Left cardiac atrium (tissue), 4 donors: ENCODE measurements at places on chromosomes 6 and 20. TPM values are rescaled to one million over a fixed set of nuclear protein-coding genes. Genes with fewer than 3 reads are reported as not detected.
A peak's percentile ranks its signal among the peaks of the same experiment; 100 is the strongest.

DNA sequence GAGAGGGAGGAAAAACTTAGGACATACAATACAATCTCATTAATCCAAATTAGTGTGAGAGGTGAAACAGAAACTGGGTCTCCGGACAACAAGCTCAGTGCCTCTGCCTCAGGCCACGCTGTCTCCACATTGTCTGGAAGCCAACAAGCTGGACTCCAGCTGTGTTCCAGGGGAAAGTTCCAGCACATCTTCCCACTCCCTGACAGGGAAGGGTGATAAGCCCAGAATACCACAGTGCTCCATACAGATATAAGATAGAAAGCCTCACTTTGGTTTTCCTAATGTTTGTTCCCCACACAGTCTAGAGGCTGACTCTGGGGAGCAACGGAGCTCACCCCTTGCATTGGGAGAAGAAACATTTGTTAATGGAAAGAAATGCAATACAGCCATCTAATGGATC is 117.1 kb upstream of the SPTLC3 start:
- DNase-seq = no peak

DNA sequence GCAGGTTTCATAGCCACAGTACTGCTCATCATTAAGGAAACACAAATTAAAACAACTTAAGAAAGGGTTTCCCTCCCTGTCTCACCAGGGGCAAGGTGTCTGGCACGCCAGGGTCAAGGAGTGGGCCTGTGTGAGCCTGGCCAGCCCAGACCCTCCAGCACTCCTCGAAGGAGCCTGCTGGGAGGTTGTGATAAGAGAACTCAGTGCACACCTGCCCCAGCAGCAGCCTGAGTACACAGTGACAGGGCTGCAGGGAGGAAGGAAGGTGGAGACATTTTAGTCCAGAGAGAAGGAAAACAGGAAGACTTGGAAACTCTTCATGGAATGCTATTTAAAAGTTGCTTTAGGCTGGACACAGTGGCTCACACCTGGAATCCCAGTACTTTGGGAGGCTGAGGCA is 14.1 kb downstream of the NINL start:
- DNase-seq = no peak

- DNase-seq = no peak
Measured at GRCh38 chr6:44869321-44869897, 458.7 kb upstream of the RUNX2 start.

DNA sequence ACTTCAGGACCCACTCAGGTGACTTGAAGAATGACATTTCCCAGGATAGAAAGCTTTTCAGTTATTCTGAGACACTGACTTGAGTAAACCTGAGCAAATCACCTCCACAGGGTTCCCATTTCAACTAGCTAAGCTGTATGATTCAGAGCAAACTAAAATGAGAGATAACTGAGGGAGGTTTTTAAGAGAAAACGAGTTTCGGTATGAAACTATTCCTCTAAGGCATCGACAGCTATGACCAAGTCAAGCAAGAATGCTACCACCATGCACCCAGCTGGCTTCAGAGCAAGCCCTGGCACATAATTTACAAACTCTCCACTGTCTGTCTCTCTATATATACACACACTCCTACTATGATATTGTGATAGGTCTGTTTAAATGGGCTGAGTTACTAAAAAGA is 75.4 kb downstream of the PERP start:
- no peak for DNase-seq

DNA sequence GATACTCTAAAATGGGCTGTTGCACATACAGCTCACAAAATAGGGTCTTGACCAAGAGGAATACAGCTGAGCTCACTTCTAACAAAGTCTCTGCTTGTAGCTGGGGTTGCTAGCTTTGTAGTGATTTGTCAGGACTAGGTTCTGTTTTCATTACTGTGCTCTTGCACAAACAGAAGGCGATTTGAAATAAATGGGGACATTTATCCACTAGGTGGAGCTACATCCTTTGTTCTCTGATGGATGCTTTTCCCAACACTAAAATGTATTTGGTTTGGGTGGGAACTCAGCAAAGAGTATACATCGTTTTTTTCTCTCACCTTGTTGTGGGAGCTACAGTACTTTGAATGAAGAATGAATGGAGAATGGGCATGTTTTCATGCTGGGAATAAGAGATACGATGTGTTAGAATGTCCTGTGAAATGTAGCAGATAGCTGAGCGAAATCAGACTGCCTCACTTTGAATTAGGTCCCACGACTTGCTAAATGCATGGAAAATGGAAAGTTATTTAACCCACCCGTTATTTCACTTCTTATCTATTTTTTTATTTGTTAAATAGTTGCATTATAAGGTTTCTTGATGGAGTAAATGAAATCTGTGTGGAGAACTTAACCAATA is 494.7 kb upstream of the MAP3K7 start:
- no peak for DNase-seq

DNA sequence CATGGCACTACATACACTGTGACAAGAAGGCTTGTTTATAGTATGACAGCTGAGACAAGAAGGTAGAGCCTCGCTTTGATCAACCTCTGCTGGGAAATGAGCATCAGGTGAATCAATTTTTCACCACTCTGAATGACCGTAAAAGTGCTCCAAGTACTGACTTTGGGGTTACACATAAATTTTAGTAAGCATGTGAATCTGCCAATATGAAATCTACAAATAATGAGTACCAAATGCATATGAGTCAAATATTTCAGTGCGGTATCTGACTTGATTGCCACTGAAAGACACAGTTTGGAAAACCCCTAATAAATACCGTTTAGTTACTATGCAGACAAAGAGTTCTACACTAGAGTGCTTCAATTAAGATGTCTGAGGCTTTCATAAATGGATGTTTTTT is 77.8 kb downstream of the ATG5 start:
- no peak for DNase-seq

DNA sequence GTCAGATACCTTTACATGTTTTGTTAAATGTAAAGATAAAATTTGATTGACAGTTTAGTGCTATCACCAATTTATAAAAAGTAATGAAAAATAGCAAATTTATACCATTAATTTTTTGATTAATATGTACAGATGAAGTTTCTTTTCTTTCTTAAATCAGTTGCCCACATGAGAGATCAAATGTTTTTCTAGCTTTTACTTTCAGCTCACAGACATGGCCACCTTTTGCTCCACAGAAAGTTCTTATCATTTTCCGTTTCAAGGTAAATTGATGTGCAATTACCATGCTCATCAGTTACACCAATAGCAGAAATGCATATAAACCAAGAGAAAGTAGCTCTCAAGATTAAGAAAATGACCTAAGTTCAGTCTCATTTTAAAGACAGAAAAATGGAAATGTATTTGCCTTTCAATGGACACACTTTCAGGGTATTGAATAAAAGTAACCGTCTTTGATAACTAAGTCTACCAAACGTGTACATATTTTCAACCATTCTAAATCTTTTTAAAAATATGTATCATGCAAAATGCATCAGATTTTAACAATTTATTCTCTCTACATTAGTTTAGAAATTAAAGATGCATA is 16.6 kb upstream of the EXOC2 start:
- no peak for DNase-seq

- no peak for DNase-seq
Measured at GRCh38 chr6:48087448-48087847, 23.5 kb downstream of the PTCHD4 start.

GRCh38 chr20:54772893-54773642 is 297.7 kb downstream of the DOK5 start:
- no peak for DNase-seq

DNA sequence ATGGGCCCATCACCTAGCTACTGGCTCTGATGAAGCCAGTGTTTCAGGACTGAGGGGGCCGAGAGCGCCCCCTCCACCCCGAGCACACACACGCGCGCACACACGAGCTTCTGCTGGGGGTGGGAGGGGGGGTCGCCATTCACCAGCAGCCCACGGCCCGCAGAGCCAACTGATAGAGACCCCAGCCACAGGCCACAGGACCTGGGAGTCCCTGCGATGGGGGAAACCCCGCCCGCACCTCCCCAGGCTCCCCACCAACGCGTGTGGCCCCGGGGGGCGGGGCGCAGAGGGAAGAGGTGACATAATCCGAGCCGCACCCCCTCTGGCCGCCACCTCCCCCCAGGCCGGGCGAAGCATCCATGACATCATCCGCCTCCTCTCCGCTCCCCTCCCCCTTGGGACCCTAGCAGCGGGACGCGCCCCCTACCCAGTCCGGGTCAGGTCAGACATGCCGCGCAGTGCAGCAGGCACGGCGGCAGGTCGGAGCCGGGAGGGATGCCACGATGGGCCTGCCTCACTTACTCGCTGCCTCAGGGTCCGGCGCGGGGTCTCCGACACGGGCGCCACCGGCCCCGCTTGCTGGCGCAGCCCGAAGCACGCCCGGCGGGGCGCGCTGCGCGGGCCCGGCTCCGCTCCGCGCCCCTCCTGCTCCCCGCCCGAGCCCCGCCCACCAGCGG is at the start of gene LZTS3:
Gene LZTS3 (minus strand): TSS at position 617 of the 677 bp plus-strand sequence. CDS start 6,386 bp downstream, outside the sequence.
- DNase-seq = peak; percentile 81

- DNase-seq = no peak
Measured at GRCh38 chr20:3038454-3038853, 5.0 kb upstream of the GNRH2 start.

GRCh38 chr6:25359191-25359861 is 80.2 kb downstream of the CARMIL1 start:
- peak; percentile 59 for DNase-seq

DNA sequence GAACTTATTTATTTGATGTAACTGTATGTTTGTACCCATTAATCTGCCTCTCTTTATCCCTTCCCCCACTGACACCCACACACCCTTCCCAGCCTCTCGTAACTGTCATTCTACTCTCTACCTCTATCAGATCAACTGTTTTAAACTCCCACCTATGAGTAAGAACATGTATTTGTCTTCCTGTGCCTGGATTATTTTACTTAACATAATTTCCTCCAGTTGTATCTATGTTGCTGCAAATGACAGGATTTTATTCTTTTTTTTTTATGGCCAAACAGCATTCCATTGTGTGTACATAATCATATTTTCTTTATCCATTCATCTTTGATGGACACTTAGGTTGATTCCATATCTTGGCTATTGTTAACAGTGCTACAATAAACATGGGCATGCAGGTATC is 49.3 kb downstream of the PHACTR2 start:
- no peak for DNase-seq

DNA sequence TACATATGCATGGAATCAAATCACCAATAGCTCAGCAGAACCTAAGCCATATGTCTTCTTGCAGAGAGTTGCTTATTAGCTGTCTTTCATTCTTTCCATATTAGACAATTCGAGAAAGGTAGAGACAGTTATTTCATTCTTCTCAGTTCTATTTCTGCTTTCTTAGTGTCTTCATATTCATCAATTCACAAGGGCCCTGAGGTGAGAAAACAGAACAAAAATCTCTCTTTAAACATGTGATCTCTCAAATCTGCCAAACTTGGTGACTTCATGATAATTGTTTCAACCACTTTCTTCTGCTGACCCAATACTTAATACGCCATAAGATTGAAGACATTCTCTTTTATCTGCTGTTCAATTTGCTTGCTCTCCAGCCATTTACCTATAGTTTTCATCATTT is 229.7 kb upstream of the MARCKS start:
- no peak for DNase-seq

DNA sequence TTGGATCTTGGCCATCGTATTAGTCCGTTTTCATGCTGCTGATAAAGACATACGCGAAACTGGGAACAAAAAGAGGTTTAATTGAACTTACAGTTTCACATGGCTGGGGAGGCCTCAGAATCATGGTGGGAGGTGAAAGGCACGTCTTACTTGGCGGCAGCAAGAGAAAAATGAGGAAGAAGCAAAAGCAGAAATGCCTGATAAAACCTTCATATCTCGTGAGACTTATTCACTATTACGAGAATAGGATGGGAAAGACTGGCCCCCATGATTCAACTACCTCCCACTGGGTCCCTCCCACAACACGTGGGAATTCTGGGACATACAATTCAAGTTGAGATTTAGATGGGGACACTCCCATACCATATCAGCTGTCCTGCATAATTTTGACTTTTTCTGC is 20.1 kb upstream of the REPS1 start:
- DNase-seq = no peak

DNA sequence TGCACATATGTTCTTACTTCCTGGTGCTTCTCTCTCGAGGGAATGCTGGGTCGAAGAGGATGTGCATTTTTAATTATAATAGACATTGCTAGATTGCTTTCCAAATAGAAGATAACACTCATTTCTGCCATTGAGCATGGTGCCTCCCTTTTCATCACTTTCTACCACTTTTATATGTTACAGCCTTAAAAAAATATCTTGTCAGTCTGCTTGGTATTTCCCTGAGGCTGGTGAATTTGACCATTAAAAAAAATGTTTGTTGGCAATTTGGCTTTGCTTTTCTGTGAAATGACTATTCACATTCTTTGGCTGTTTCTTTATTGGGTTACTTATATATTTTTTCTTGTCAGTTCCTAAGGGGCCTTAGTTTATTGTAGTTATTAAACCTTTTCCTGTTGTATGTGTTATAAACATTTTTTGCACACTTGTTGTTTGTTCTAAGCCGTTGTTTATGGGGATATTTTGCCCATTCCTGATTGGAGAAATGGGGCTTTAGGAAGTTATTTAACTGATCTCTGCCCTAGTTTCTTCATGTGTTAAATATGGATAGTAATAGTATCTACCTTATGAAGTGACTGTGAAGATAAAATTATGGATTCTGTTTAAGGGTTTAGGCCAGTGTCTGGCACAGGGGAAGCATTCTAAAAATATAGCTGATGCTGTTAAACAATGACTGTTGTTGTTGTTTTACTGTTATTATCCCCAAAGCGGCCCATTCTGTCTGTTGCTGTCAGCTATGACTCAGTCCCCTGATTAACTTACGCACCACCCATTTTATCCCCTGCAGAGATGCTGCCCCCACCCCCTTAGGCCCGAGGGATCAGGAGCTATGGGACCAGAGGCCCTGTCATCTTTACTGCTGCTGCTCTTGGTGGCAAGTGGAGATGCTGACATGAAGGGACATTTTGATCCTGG is 3.8 kb downstream of the DDR1 start:
- DNase-seq = no peak

DNA sequence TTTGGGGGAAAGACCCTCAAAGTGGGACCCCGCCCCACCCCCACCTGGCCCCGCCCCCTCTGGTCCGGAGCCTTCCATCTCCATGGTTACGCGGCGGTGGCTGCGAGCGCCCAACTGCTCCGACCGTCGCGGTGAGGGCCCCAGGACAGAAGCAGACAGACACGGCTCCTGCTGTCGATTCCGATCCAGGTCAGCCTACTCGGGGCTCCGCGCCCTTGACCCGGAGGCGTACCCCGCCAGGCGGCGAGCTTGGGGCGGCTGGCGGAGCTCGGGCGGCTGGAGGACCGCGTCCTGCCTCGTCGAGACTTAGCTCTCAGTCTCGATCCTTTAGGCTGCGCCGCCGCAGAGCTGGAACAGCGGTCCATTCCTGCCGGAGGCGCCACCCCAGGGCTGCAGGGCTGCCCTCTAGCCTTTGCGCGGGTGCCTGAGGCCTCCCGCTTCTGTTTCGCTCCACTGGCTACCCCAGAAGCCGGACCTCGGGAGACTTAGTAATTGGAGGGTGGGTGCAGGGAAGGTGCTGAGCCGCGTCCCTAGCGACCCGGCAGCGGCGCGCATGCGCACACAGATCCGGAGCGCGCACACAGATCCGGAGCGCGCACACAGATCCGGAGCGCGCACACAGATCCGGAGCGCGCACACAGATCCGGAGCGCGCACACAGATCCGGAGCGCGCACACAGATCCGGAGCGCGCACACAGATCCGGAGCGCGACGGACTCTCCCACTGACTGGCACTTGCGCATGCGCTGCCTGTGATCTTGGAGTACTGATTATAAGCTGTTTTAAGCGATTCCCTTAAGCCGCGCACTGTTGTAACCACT is at the start of gene CFAP206:
Gene CFAP206 (plus strand): TSS at position 72 of the 820 bp plus-strand sequence. CDS start 1,868 bp downstream, outside the sequence.
- DNase-seq = peak; percentile 89

Gene BACH2
- 2.5 TPM for total RNA-seq

Gene ARMH2
- not detected for total RNA-seq

Gene FAM217B
- total RNA-seq = 29.0 TPM

Gene ADGRG6
- total RNA-seq = 5.7 TPM

Gene TFAP2D
- not detected for total RNA-seq
